RWPE1 (cell line): ENCODE measurements at places on chromosomes 5 and 9.
A peak's percentile ranks its signal among the peaks of the same experiment; 100 is the strongest.

GRCh38 chr5:96645091-96645490 is 17.1 kb upstream of the CAST start:
- no peak for DNase-seq

GRCh38 chr5:67575087-67575486 is 378.5 kb upstream of the CD180 start:
- no peak for DNase-seq

DNA sequence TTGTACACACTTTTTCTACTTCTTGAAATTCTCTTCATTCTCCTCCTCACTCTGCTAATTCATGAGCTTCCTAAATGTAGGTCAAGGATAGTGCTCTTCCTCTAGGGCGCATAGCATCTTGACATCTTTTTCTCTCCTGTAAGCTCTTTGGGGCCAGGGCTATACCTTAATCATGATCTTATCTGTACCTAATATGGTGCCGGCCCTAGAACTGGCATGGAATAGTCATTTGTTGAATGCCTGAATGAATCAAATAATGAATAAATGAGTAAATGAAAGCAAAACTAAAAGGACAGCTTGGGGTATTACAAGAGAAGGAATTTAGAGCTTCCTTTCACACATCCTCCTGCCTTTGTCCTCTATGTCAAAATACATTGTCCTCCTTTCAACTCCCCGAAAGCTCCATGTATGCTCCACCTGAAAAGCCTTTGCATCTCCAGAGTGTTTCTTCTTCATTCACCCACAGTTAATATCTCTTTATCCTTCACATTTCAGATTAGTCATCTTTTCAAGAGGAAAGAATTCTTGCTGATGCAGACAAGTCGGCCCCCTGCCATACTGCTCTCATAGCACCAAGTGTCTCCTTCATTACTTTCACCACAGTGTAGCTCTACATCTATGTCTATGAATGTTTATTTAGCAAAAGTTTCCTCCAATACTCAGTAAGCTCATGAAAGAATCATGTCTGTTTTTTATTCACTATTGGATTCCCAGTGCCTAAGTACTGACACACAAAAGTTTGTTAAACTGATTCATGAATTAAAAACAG is 16.4 kb upstream of the PPP2R2B start:
- no peak for DNase-seq

DNA sequence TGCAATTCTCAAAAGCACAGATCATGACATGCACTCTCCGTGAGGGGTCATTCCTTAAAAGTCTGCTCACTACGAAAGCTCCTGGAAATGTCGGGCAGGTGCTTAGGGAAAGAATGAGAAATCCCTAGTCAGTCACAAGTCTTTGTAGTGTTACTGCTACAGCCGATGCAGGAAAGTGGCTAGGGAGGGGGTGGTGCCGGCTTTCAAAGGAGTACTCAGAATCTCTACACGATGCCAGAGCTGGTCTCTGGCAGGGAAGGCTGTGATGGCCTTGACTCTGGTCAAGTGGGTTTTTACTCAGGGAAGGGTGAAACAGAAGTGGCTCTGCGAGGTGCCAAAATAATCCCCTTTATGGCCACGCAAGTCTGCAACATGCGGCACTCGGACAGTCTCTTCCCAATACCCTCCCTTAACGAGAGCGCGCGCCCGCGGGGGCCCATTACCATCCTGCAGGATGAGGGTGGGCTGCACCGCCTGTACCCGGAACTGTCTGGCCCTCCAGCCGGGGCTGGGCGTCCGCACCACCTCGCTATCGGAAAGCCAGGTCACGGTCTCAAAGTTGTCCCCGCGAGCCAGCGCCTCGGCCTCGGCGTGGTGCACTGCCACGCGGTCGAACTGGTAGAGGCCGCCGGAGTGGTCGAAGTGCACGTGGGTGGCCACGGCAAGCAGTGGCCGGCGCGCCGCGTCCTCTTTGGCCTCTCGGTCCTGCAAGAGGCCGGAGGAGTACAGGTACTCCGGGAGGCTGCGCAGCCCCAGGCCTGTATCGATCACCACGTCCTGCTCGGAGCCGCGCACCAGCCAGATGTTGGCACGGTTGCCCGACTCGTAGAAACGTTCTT is 956 bp downstream of the MBLAC2 start:
- peak; percentile 45 for DNase-seq

GRCh38 chr5:141208478-141208877 is at the start of gene PCDHB12:
Gene PCDHB12, plus strand, starts transcription at chr5:141208719. Its CDS starts 189 bp downstream, at chr5:141208908.
- DNase-seq, result no peak

GRCh38 chr5:32984851-32985610 is 273.9 kb downstream of the NPR3 start:
- DNase-seq, result peak; percentile 20

GRCh38 chr9:27654629-27655285 is 81.5 kb upstream of the C9orf72 start:
- no peak for DNase-seq

- DNase-seq, result peak; percentile 87
Measured at GRCh38 chr5:133373121-133373870, 239.0 kb downstream of the FSTL4 start.

DNA sequence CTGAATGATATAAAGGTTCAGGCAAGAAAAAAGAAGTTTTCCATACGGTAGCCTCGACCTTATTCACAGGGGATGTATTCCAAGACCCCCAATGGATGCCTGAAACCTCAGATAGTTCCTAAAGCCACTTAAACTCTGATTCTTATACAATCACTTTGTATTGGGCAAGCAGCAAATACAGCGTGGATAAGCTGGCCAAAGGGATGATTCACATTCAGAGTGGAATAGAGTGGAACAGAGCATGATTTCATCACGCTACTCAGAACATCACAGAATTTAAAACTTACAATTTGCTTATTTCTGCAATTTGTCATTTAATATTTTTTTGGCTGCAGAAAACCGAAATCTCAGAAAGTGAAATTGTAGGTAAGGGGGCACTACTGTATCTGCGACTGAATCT is 40.5 kb upstream of the CDH18 start:
- no peak for DNase-seq

DNA sequence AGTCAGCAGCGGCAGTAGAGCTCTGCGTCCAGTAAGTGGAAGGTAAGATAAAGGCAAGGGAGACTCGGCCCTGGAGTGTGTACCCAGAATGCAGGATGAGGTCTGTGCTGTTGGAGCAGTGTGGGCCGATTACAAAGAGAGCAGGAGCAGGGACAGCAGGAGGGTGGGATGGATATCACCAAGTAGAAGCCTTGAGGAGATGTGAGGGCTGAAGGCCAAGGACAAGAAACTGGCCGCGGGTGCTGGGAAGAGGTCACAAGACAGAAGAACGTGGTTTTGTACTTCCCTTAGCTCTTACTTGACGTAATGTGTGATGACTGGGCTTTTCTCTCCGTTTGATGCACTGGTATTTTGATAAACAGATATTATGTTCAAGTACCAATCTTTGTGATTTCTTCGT is 43.7 kb downstream of the OR2V1 start:
- no peak for DNase-seq

DNA sequence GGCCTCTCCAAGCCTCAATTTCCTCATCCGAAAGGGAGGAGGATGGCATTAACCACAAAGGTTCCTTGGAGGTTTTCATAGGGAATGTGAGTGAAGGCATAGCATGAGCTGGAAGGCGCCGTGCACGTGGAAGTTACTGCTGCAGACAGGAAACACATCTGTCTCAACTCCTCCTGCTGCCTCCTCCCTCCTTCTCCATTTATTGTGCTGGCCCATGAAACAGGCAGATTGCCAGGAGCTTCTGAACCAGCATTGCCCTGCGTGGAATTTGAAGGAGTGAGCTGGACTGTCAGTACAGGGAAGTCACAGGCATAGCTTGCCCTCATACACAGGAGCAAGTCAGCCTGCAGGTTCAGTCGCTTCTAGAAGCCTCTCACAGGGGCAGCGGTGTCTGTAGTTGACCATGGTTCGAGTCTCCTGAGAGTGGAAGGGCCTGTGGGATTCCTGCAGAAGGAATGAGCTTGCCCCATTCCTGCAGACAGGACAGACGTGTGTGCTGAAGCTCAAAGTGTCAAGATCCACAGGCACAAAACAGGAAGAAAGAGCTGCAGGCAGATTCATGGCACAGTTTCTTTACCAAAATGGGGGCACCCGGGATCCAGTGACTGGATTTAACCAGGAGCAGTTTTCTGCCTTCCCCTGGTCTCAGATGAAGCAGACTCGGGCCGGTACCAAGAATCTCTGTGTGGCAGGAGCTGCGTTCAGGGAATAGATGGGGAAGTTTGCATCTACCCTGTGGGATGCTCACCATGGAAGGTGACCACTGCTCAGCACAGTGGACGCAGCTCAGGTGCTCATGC is 48.7 kb upstream of the CTSL start:
- DNase-seq, result no peak
